ENCODE measurements at places on chromosomes 13 and 19.

- DNase-seq: no peak
Measured at GRCh38 chr13:22848539-22849052, 332.2 kb upstream of the SGCG start.

GRCh38 chr13:102260256-102260655, 141.6 kb downstream of the FGF14 start:
- no peak for DNase-seq

GRCh38 chr19:3335431-3336350, 30.7 kb upstream of the NFIC start:
- no peak for DNase-seq

DNA sequence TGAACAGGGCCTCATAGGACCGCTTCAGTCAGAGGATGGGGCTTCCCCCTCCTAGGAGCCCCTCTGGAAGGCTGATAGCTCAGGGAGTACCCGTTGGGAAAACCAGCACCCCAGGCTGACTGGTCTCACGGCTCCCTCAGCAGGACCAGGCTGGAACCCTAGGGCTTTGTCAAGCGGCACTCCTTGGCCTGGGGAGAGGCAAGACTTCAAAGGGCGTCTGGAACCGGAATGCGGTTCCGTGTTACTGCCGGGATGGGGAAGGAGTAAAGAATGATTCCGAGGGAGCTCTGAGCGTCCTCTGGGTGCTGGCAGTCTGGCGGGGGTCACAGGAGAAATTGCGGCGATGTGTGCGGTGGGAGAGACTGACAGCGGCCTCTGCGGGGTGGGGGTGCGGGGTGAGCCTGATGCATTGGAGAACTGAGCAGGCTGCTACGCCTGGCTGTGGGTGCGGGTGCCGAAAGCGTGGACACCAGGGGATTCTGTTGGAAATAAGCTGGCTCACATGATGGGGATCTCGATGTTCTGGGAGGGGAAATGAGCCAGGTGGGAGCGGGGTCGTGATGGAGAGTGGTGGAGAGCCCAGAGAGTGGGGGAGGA, 1.9 kb downstream of the COX6B2 start:
- DNase-seq: no peak

GRCh38 chr13:22061806-22062391, 391.0 kb downstream of the FGF9 start:
- DNase-seq: no peak

DNA sequence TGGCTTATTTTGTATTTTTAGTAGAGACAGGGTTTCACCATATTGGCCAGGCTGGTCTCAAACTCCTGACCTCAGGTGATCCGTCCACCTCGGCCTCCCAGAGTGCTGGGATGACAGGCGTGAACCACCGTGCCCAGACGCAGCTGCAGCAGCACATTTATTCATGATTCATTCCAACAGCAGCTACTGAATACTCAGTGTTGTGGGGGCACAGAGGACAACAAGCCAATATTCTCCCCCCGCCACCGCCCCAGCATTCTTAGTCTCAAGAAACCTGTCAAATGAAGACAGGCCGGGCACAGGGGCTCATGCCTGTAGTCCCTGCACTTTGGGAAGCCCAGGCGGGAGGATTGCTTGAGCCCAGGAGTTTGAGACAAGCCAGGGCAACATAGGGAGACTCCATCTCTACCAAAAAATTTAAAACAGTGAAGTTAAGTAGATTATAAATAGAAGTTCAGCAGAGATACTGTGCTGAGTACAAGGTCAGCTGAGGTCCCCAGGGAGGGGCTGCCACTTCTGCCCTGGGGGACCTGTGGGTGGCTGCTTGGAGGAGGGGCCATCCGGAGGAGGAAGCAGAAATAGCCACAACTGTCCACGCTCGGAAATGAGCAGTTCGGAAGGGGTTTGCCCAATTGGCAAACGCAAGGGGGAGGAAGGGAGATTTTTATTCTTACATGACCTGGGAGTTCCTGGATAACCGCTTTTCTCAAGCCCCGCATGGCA, 4.3 kb downstream of the DOT1L start:
- no peak for DNase-seq

- no peak for DNase-seq
Measured at GRCh38 chr19:5718579-5719273, 1.2 kb downstream of the LONP1 start.

- DNase-seq: no peak
Measured at GRCh38 chr19:1575323-1576241, 7.5 kb upstream of the MEX3D start.

DNA sequence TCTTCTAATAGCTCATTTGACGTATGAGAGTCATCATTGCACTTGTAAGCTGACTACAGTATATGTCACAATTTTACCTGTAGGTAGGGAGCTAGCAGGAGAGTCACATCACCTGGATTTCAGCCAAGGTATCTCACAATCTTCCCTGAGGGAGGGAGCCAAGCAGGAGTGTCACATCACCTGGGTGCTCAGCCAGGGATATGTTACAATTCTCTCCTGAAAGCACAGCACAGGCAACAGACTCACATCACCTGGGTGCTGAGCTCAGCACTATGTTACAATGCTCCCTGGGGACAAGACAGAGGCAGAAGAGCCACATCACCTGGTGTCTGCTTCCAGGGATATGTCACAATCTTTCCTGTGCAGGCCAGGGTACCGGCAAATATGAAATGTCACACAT, 51.5 kb upstream of the ZNF730 start:
- DNase-seq: no peak

GRCh38 chr13:99661791-99662190, 160.5 kb downstream of the TM9SF2 start:
- DNase-seq: no peak

DNA sequence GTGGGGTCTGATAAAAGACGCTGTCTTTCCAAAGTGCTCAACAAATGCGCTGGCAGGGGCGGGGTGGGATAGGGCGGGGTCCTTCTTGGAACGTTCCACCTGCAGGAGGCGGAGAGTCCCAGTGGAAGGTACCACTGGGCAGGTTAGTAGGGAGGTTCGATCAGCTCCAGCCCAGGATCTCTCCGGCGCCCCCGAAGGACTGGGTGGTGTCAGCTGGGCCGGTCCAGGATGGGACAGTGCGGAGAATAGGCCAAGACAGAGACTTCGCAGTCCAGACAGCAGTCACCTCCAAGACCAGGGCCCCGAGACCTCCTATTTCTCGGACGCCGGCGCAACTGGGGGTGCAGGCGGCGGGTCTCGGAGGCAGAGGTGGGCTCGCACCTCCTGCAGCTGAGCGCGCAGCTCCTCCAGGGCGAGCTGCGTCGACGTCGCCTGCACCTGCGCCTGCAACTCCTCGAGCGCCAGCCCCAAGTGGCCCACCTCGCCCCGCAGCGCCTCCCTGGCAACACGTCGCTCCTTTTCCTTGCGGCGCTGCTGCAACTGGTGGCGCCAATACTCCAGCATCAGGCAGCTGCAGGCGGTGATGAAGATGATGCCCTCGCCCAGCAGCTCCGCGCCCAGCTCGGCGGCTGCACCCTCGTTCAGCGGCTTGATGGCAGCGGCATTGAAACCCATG, 21.6 kb downstream of the VASP start:
- DNase-seq: no peak

DNA sequence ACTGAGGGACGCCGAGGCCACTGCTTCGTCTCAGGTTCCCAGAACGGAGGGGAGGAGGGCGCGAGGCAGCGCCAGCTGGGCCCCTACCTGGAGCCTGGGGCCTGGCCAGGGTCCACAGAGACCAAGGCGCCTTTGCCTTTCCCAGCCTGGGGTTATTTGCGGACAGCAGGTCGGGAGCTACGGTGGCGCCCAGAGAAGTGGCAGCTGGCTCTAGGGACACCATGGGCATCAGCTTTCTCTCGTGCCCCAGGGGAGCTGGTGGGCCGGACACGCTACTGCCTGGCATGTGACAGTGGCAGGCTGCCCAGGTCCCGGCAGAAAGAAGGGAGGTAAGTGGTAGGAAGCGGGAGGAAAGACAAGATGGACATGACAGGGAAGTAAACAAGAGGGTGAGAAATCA, 19.0 kb downstream of the AKT2 start:
- DNase-seq: no peak

GRCh38 chr13:42906257-42906656, 85.8 kb downstream of the EPSTI1 start:
- no peak for DNase-seq

- no peak for DNase-seq
Measured at GRCh38 chr13:64197232-64197631, 2781.6 kb upstream of the PCDH20 start.

DNA sequence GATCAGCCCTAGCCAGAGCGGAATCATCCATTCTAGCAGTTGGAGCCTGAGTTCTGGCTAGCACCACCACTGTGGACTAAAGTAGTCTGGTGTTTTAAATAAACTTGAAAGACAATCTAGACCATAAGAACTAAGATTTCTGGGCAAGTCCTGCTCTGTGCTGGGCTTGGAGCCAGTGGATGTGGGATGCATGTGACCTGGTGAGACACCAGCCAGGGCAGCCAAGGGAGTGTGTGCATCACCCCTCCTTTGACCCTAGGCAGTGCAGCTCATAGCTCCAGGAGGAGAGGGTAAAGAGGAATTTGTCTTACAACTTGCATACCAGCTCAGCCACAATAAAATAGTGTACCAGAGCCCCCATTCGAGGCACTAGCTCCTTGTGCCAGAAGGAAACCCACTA, 21.0 kb downstream of the ITGBL1 start:
- no peak for DNase-seq

DNA sequence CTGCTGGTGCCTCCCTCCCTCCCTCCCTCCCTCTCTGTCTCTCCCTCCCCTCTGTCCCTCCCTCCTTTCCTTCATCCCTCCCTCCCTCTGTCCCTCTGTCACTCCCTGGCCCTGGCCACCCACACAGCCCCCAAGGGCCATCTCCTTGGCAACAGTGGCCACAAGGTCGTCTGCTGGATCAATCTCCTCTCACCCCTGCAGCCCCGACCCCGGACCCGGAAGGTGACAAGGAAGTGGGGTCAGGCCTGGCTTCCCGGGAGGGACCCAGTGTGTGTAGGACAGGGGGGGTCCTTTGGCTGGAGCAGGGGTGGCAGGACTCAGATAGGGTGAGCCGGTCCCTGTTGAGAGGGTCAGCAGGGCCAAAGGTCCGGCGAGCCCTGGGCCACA, 21.9 kb upstream of the TCF3 start:
- no peak for DNase-seq
